ENCODE measurements at places on chromosomes 16 and 17.

DNA sequence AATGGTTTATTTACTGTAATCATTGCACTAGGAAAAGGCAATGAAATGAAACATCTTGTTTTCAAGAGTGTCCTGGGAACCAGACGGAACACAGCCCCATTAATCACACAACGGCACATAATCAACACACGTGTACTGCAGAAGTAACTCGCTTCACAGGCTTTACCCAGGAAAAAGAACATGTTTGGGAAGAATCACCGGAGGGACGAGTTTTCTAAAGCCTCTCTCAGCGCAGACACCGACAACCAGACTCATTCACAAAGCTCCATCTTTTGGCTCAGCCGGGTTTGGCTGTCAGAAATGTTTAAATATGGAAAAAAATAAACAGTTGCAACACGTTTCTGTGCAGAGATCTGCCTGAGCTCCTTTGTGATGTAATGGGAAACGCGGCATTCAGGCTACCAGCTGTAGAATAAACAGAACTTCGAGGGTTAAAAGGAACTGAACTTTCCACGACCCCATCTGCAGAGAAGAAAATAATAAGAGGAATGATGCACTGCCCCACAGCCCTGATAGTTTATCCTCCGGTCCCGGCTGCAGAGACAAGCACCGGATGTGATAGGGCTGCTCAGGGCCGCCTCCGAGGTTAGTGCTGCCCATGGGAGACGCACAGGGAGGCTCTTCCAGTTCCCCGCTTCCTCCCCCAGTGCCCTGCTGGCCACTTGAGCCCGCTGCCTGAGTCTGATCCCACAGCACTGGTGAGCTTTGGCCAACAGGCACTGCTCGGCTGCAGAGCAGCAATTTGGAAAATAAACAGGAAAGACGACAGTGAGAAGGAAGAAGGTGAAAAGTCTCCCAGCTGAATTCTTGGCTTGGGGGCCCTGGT lies 119.8 kb downstream of the HIC1 start:
- DNase-seq = no peak

- DNase-seq = no peak
These were observed 23.9 kb downstream of the PHB1 start for GRCh38 chr17:49390548-49391324.

DNA sequence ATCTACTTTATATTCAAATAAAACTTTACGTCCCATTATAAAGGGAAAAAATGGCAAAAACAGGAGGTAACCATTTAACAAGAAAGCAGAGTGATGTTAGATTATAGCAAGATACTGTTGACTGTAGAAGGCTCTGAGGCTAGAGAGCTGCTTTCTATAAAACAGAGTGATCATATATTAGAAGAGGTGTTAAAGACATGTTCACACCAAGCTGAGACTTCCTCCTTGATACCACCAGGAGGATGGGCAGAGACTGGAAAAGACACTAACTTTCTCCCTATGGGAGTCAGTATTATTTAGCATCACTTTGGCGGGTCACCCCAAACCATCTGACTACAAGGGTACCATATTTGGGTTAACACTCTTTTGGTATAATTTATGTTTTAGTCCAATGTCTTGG lies 687 bp upstream of the CIITA start:
- no peak for DNase-seq

DNA sequence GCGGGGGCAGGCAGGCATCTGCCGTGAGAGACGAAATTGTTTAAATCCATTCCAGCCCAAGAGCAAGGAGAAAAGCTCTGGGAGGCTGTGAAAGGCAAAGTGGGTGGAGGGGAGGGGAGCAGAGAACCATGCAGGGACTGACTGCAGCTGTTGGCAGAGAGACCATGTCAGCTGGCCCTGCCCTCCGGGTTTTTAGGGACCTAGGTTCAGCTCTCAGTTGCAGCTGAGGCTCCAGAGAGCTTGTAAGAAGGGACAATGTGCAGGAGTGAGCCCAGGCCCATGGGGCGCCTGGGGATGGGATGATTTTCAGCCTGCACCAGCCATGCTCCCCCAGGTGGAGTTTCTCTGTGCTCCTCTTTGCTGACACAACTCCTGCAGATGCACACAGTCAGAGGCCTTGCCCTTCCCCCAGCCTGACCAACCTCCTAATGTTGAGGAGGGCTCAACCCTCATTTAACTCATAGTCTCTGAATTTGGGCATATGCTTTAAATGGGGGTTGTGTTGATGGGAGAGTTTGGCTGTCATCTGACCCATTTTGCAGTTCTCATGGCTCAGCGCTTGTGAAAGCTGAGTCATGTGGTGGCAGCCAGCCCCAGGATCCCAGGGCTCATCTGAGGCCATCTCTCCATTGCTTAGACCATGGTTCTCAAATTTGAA lies 70.9 kb downstream of the PLXDC1 start:
- DNase-seq = no peak

GRCh38 chr17:15917438-15918027 lies 27.4 kb upstream of the ADORA2B start:
- DNase-seq = no peak

GRCh38 chr17:2243953-2244352 lies 59.6 kb downstream of the SMG6 start:
- no peak for DNase-seq

DNA sequence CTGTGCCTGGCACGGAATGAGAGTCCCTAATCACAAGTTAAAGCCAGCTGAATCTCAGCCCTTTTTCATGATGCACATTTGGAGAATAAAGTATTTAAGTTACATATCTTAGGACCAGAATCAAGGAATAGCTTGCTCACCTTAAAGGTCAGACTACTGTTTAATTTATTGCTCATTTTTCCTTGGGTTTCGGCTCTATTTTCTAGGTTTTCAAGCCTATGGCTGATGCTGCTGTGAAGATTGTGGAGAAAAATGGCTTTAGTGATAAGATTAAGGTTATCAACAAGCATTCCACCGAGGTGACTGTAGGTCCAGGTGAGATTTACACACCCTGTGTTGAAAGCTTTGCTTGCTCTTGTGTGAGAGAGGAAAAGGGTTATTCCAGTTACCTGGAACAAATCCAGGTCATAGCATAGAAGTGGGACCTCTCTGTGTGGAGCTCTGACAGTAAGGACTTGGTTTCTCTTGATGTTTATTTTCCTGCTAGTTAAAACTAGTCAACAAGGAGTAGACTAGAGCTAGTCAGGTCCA lies 18.1 kb downstream of the PRMT7 start:
- DNase-seq = no peak

- DNase-seq = no peak
These were observed 22.3 kb downstream of the FOXN1 start for GRCh38 chr17:28528327-28529012.

- DNase-seq = no peak
These were observed 8.0 kb upstream of the SLC6A2 start for GRCh38 chr16:55647798-55648197.

- DNase-seq = no peak
These were observed 12.0 kb downstream of the IL4R start for GRCh38 chr16:27325736-27326135.

- no peak for DNase-seq
These were observed 412.2 kb upstream of the EEF2KMT start for GRCh38 chr16:5509794-5510193.

GRCh38 chr16:54976651-54977200 lies 46.1 kb downstream of the IRX5 start:
- DNase-seq = no peak

DNA sequence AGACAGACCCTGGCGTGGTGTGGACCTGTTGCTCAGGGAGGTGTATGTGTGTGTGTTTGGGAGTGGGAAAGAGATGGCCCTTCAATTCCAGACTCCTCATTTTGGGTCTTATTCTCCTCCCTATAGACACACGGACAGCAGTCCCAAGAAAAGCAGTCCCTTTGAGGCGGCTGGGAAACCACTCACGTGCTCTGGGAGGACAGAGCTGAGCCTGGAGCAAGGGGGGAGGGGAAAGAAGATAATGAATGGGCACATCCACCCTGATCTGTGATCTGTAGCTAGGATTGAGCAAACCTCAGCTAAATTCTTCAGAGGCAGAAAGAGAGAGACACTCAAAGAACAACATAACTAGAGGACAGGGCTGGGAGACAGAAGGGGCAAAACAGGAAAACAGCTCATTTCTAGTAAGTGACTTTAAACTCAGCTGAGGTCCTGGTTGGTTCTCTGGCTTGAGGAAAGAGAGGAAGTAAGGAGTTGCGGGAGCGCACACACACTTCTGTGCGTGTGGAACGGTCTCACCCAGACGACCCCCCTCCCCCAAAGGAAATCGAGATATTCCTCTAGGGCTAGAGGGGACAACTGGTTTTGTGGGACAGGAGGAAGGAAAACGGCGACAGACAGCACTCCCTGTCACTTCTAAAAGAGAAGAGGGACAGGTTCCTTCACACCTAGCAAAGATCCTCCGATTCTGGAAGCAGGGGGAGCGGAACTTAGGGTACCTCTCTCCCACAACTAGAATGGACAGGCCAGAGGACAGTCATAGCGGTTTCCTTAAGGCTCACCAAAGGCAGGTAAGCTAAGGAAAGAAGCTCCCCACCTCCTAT lies 658 bp downstream of the RAB5C start:
- DNase-seq = no peak

DNA sequence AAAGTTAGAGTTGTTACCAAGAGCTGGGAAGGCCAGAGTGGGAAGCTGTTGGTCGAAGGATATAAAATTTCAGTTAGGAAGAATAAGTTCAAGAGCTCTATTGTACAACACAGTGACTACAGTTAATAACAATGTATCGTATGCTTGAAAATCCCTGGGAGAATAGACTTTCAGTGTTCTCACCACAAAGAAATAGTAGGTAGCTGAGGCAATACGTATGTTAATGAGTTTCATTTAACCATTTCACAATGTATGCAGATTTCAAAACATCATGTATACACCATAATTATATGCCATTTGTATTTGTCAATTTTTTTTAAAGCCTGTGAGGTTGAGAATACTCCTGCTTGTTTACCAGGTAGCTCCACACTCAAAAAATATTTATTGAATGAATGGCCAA lies 41.5 kb upstream of the MYOCD start:
- DNase-seq = no peak

GRCh38 chr16:2498531-2499253 lies 15.1 kb upstream of the ATP6V0C start:
- no peak for DNase-seq

DNA sequence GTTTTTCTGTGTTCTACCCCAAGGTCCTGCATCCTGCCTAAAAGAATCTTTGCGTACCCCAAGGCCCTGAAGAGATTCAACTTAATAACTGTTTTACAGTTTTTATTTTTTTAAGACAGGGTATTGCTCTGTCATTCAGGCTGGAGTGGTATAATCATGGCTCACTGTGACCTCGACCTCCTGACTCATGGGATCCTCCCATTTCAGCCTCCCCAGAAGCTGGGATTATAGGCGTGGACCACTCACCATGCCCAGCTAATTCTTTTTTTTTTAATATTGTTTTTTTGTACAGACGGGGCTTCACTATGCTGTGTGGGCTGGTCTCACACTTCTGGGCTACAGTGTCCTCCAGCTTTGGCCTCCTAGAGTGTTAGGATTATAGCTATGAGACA lies 9.3 kb upstream of the FAAP100 start:
- no peak for DNase-seq

DNA sequence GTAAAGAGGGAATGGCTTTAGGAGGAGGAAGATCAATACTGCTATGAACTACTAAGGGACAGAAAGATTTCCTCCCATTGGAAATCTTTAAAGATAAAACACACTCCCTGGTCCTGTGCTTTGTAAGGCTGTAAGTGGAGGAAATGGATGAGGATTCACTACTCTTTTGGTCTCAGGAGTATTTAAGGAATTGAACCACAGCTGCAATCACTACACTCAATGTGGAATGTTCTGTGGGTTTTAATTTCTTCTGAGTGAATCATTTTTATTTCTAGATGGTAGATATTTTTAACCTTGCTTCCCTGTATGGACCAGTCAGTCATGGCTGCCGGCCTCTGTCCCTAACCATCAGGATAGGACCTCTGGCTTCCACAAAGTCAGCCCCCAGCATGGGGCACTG lies 65.6 kb downstream of the SDR42E1 start:
- DNase-seq = no peak

- DNase-seq = no peak
These were observed 10.5 kb downstream of the MXRA7 start for GRCh38 chr17:76700270-76700616.

- DNase-seq = no peak
These were observed 14.7 kb downstream of the GSPT1 start for GRCh38 chr16:11901091-11901490.

DNA sequence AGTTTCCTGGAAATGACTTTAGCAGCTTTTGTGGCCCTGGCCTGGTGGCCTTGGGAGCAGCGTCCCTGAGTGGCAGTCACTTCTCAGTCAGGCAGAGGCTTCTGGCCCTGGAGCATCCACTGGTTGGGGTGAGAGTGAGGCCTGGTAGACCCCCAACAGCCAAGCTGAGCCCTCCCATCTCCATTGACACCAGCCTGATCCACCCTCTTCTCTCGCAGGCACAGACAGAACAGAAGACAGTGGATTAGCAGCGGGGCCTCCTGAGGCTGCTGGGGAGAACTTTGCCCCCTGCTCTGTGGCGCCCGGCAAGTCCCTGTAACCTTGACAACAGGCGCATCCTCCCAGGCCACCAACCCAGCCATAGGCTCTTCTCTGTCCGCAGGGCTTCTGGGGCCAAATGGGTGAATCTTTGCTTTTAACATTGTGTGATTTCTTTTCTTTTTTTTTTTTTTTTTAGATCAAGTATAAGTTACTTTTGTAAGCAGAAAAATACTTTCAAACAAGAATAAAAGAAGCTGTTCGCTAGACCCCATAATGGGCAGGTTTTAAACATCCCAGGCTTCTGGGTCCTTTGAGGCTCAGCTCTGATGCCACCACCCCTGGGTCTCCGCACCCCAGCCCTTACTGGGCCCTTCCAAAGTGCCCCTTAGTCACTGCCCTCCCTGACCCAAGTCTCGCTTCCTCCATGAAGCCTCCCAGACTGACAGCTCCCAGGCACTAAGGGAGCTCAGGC lies 12.7 kb upstream of the FLYWCH1 start:
- no peak for DNase-seq
